ENCODE measurements at places on chromosomes 1 and 21.
A peak's percentile ranks its signal among the peaks of the same experiment; 100 is the strongest.

DNA sequence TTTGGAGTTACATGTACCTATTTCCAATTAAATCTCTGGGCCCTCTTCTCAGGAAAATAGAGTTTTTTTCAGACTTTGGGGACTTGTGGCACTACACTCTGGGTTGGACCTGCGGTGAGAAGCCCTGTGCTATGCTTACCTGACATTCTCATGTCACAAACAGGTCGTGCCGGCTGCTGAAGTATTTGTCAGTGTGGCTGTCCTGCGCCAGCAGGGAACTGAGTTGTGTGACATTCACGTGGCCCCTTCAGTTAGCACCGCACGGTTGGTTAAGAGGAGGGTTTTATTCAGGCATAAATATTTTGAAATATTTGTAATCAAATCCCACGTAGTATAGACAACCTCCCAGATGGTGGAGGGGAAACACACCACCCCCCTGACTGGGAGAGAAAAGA, 6.3 kb upstream of the COL6A2 start:
- DNase-seq: no peak

- no peak for DNase-seq
These were observed 1.5 kb downstream of the CCN1 start for GRCh38 chr1:85581802-85582686.

- no peak for DNase-seq
These were observed 57.5 kb downstream of the PCP4 start for GRCh38 chr21:39924577-39925308.

DNA sequence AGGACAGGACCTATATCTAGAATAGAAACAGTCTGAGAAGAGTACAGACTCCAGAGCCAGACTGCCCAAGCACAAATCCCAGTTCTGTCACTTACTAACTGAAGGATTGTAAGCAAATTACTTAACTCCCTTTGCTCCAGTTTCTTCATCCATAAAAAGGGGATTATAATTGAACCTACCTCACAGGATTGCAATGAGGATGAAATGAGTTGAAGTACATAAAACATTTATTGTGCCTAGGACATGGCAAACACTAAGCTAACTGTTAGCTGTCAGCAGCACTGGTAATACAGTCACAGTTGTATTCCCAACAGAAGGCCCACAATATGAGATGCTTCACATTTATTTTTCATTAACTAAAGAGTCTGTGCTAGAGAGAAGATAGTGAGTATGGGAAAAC, 33.9 kb downstream of the MCOLN2 start:
- no peak for DNase-seq

GRCh38 chr1:206835186-206835585, 30.2 kb upstream of the IL20 start:
- no peak for DNase-seq

GRCh38 chr1:23477359-23478144, 6.4 kb downstream of the ASAP3 start:
- DNase-seq: no peak

- no peak for DNase-seq
These were observed 55.3 kb downstream of the CDC7 start for GRCh38 chr1:91555821-91556531.

- no peak for DNase-seq
These were observed 708 bp upstream of the RBBP5 start for GRCh38 chr1:205122489-205122882.

DNA sequence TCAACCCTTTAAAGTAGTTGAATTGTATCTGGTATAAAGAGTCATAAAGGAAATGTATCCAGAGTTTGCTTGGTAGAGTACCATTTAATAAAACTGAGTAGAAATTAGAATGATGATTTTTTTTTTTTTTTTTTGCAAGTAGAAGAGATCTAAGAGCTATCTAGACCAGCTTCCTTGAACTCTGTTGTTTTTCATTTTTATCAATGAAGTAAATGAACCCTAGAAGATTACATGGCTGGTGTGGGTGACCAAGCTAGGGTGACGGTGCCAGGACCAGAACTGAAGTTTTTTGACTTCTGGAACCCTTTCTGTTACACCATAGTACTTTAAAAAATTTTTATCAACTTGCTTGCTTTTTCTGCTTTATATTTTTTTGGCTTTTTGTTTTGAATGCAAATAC, 36.9 kb downstream of the MACO1 start:
- no peak for DNase-seq

- DNase-seq: no peak
These were observed 20.6 kb upstream of the RCAN3 start for GRCh38 chr1:24481843-24482610.

DNA sequence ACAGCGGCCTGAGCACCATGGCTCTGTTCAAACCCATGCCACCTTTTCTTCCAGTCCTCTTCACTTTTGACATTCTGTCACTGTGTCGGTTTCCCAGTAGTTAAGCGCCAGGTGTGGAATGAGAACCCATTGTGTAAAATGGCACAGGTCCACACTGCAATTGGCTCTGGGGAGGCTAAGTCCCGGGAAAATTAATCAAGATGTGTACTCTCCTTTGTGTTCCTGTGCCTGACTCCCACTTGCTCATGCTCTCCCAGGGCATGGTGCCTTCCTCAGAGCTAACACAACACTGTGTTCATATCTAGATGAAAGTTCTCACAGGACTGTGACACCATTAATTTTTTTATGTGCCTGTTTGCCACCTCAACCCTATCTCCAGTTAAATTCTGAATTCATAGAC, 59.0 kb upstream of the BTG3 start:
- no peak for DNase-seq

DNA sequence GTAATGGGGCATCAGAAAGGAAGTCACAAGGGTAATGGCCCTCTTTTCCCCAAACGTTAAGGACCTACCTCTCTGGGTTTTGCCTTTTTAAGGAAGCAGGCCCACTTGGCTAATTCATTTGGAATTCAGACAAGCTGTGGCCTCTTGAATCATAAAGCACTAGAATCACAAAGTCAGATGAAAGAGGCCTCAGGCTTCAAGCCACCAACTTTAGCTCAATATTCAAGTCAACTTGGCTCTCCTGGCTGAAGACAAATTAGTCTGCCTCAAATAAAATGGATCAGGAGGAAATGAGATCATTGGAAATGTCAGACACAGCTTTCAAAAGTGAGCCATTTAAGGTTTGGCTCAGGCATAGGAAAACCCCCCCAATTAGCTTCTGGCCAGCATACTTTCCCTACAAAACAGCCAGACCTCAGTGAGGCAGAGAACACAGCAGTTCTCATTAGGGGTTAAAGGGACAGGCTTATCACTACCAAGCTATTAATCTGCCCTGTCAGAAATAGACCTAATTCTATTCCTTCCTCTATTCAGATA, 34.3 kb downstream of the SLC35D1 start:
- DNase-seq: no peak

DNA sequence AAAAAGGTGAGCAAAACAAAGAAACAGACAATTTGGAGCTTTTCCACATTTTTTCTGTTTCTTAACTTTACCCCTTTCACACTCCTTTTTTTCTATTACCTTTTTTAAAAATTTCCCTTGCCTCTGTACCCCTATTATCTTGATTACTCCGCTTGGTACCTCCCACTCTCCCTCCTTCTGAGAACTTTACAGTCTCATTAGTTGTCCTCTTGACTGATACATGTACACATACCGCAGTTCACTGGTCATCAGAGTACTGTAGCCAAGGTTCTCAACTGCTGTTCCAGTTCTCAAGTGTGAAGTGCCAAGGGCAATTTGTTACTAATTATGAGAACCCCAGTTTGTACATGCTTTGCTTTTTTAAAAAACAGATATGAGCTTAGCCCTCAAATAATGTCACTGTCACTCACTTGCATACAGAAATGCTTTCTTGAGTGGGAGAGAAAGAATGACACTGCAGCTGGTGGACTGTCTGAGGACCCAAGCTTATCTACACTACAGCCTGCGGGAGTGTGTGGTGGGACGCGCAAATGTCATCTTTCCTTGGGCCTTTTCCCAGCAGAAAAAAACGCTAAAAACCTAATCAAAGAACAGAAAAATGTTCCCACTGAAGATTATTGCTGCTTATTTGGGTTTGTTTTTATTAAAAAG, 160.8 kb downstream of the DISP1 start:
- no peak for DNase-seq

- no peak for DNase-seq
These were observed 382 bp downstream of the GPBP1L1 start for GRCh38 chr1:45686015-45686287.

- DNase-seq: no peak
These were observed 94.4 kb downstream of the RERE start for GRCh38 chr1:8723010-8723409.

GRCh38 chr1:153608742-153609584, 4.0 kb downstream of the S100A16 start:
- DNase-seq: no peak

DNA sequence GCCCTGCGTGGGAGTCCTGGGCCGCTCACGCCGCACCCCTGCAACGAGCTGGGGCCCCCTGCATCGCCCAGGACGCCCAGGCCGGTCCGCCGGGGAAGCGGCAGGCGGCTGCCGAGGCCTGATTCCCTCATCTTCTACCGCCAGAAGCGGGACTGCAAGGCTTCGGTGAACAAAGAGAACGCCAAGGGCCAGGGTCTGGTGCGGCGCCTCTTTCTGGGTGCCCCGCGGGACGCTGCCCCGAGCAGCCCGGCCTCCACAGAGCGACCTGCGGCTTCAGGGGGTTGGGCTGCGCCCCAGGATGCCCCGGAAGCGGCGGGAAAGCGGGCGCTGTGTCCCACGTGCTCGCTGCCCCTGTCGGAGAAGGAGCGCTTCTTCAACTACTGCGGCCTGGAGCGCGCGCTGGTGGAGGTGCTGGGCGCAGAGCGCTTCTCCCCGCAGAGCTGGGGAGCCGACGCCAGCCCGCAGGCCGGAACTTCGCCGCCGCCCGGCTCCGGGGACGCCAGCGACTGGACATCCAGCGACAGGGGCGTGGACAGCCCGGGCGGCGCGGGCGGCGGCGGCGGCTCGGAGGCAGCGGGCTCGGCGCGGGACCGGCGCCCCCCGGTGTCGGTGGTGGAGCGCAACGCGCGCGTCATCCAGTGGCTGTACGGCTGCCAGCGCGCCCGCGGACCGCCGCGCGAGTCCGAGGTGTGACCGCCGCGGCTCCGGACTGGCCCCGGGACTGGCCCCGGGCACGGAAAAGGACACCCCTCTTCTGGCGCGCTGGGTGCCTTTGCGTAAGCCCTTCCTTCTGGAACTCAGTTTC, 2.7 kb downstream of the FAM110D start:
- DNase-seq: no peak

- no peak for DNase-seq
These were observed 151.2 kb downstream of the OMA1 start for GRCh38 chr1:58395355-58395754.

- DNase-seq: peak; percentile 97
These were observed at the start of gene SDCCAG8 for GRCh38 chr1:243255791-243256512. TSS of gene SDCCAG8 (plus strand) at chr1:243256041. CDS start at chr1:243256174, 133 bp downstream.

- no peak for DNase-seq
These were observed 394.8 kb downstream of the PTPRC start for GRCh38 chr1:199033661-199034060.

GRCh38 chr1:43796111-43796581, 88.8 kb downstream of the ST3GAL3 start:
- no peak for DNase-seq

DNA sequence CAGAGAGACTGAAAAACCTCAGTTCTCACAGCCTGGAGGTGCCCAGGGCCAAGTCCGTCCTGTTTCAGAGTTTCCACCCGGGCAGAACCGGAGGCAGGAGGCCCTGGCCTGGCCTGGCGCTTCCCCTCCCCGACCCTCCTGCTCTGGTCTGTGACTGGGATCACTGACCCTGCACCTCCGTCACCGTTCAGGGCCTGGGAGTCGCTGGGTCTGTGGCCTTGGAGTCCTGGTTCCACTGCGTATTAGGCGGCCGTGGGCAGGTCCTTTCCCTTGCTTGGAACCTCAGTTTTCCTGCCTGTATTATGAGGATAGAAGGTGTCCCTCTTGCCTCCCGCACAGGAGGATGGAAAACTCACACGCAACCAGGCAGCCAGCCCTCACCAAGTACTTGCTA, 533 bp upstream of the PLA2G2E start:
- no peak for DNase-seq

- DNase-seq: no peak
These were observed 134.0 kb downstream of the TOMM20 start for GRCh38 chr1:234994436-234995295.

DNA sequence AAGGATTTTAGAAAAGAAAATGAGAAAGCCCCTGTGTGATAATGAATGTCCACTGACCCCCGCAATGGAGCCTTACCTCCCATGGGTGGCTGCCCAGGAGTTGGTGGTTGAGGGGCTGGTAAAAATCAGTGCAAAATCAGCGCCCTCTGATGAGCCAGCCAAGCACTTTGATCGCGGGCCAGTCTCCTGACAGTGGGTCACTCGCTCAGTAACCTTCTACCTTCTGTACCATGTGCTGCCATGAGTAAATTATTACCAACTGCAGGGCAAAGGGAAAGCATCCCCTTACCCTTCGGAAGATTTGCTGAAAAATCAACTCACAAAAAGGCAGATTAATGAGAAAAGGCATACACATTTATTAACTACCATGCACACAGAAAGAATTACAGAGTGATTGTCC, 58.8 kb downstream of the KCNK1 start:
- DNase-seq: no peak

DNA sequence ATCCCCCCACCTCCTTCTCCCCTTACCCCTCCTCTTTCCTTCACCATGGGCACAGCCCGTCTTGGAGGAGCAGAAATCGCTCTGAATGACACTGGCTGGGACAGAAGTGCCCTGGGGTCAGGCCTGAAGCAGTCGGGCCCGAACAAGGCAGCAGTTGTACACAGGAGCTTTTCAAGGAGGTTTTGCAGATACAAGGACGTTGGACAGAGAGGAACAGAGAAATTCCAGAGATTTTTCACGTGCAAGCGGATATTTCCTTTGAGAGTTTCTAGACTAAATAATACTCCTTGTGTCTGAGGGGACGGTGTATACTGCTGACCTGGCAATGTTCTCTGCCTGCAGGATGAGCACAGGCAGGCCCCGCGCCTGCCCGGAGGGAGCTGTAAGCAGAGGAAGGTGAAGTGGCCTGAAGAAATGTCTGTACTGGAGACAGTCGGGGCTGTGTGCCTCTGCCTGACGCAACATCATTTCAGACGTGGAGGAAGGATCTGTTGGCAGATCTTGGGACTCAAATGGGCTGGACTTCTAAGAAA, 95.3 kb upstream of the SLC25A33 start:
- DNase-seq: no peak
